HuH-7.5 (cell line): ENCODE measurements at places on chromosomes 5 and 9.
A peak's percentile ranks its signal among the peaks of the same experiment; 100 is the strongest.

DNA sequence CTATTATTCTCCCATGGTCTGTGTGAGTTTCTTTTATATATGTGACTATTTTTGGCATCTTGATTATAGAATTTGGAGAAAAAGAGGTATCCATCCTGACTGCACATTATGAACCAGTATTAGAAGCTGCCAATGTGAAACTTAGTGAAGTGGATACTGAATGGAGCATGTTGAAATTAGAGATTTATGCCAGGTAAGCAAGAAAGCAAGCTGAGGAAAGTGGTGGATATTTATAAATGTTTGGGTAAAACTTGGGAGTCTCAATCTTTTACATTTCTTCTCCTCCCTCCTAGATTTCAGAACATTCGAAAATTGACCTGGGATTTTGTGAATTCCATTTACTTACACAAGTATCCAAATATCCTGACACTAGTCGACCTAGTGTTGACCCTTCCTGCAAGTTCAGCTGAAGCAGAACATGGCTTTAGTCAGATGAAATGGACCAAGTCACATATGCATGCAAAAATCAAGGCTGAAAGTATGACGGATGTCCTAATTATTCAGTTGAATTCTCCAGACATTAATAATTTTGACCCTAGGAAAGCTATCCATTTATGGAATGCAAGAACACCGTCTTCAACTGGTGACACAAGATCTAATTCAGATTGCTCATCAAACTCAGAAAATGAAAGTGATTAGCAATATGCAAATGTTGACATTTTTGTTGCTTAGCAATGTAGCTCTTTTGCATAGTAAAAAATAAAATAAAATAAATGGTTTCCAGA is 66.8 kb upstream of the IL7R start:
- no peak for DNase-seq

DNA sequence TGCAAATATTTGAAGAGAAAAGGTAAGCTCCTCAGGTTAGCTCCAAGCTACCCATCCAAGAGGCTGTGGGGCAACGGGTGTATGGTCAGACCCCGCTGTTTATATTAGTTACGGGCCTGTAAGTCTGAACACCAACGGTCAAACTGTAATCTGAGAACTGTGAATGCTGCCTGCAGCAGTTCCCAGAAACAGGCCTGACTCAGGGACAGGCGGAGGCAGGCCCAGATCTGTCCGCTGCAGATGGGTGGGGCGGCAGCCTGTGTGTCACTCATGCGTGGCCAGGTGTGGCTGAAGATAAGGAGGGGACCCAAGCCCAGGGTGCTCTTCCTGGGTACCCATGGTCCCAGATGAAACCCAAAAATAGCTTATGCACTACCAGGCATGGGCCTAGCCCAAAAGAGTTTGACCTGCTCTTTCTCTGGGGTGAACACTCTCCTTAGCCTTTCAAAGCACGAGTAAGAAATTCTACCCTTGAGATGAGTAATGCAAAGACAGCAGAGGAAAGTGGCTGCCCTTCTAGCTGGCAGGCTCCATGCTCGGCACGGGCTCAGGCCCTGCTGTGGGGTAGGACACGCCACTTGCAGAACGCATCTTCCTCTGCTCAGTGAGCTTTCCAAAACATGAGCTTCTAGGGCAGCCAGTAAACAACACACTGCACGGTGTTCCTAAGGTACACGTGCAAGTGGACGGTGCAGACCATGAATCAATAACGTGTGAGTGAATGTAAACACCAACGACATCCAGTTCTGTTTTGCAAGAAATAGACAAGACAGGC is 9.1 kb downstream of the UBAC1 start:
- DNase-seq, result peak; percentile 73

GRCh38 chr5:144122641-144123040 is 47.8 kb downstream of the YIPF5 start:
- DNase-seq, result no peak

- no peak for DNase-seq
Measured at GRCh38 chr9:89466451-89467277, 31.2 kb downstream of the SEMA4D start.

DNA sequence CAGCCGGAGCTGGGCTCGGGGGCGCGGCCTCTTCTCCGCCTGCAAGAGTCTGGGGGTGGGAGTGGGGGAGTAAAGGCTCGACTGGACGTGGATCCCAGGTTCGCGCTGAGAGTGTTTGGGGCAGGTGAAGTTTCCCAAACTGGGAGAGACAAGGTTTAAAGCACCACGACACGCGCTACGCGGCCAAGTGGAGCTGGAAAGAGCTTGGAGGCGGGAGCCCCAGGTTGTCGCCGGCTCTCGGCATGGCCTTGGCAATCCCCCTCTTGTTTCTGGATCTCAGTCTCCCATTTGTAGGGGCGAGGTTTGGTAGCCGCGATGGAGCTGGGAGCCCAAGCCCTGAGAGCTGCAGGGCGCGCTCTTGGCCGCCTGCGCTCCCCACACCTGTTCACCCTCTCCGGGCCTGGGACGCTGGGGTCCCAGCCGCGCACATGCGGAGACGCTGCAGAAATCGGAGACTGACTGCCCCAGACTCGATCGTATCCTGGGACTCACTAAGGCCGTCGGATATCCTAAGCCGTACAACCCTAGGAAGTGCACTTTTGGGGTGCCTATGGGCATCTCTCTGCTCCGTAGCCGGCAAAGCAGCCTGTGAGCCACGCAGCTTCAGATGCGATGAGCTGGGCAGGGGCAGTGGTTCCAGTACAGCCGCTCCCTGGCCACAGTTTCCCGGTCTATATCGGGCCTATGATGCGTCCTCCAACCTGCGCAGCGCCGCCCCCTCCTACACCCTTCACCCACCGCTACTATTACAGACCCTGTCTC is 937 bp downstream of the TMOD1 start:
- DNase-seq, result peak; percentile 46

DNA sequence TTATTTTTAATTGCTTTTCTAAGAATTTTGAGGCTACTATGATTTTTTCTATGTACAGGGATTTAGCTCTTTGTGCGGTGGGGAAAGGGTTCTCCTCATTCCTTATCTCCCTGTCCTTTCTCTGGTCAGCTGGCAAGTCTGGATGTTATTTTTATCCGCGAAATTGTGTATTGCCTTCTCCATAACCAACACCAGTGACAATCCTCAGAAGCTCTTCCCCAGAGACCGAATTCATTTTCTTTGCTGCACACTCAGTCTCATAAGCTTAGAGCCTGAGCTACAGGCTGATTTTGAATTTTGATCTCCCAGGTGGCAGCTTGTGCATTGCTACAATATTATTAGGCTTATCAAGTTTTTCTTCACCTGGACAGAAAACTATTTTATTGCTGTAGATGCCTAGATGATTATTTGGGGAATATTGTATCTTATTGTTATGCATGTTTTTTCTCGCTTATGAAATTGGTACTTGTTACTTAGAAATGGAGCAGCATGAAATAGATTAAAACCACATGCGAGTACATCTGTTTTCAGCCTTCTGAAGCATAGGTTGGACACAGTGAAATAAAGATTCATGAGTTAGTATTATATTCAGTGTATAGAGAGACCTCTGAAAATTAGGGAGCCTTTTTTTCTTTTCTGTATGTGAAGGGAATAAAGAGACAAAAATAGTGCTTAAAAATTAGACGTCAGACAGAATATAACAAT is 27.3 kb downstream of the CPEB4 start:
- no peak for DNase-seq
